ENCODE measurements at places on chromosomes 7 and 10. TPM values are rescaled to one million over a fixed set of nuclear protein-coding genes. Genes with fewer than 3 reads are reported as not detected.

Gene PSD
- total RNA-seq, result 2.0 TPM

Gene PPP1R9A
- total RNA-seq, result 19.9 TPM

DNA sequence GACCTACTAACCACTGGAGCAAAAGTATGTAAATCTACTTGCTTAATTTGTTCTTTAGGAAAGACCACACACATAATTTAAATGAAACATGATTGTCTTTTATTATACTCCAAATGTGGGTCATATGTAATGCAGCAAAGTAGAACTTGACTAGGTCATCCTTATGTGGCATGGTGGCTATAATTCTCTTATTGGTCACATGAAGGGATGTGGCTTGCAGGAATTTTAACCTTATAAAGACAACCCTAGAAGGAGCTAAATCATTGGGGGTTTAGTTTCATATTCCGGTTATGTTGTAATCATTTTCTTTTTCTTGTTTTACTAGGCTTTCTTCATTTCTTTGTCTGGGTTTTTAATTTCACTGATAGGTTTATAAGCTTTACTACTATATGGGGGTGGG is 93.9 kb downstream of the SEPTIN7 start:
- no peak for DNase-seq

DNA sequence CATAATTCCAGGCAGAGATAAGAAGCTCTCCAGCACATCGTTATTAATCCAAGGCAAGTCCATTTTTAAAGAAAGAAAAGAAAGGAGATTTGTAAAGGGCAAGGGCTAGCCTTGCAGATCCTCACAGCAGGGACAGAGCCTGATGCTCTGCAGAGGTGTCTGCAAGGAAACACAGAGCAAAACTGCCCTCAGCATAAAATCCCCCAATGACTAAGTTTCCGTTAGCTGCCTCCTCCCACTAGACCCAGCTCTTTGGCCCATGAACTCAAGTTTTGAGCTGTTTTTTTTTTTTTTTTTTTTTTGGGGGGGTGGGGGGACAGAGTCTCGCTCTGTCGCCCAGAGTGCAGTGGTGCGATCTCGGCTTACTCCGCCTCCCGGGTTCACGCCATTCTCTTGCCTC is 300.7 kb downstream of the MTERF1 start:
- DNase-seq, result no peak

- DNase-seq, result peak; percentile 62
Measured at GRCh38 chr7:1912593-1913465, 242.8 kb downstream of the ELFN1 start.

Gene C7orf57
- total RNA-seq, result 0.34 TPM

GRCh38 chr10:70267161-70267933 is 16.5 kb downstream of the NPFFR1 start:
- peak; percentile 92 for DNase-seq

GRCh38 chr7:36658335-36659171 is 65.7 kb downstream of the AOAH start:
- peak; percentile 91 for DNase-seq

Gene SCIN
- 14.7 TPM for total RNA-seq

GRCh38 chr10:80924063-80924952 is 386.6 kb downstream of the SH2D4B start:
- DNase-seq, result no peak

Gene RPEL1
- total RNA-seq, result not detected

DNA sequence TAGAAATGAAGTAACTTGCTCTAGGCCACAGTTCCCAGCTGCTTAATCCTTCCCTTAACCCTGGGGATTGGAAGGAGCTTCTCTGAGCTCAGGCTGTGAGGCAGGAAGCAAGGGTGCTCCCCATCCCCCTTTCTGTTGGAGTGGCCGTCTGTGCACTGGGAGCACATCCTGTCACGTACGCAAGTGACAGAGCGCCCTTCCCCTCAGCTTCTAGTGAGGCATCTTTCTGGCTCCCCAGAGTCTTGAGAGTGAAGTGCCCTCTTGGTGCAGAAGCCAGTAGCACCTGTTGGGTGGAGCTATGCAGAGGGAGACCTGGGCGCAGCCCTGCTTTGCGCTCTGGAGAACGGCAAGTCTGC is 47.8 kb downstream of the SHH start:
- DNase-seq, result no peak

DNA sequence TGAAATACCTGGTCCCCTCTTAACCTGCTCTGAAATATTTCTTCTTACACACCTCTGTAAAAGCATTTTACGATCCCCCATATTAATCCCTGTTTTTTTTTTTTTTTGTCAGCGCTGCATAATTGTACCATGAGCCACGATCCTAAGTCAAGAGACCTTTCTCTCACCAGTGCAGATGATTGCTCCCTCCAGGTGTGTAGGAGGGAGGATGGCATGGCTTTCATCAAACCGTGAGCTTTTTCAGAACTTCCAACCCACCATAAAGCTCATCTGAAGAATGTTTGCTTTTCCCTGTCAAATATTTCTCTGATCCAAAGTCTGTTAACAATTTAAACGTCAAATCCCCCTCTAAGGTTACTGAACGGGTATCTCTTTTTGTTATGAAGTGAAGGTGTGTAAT is 28.2 kb upstream of the SEPHS1 start:
- DNase-seq, result no peak

GRCh38 chr10:99353182-99353581 is 24.0 kb downstream of the CNNM1 start:
- DNase-seq, result no peak

DNA sequence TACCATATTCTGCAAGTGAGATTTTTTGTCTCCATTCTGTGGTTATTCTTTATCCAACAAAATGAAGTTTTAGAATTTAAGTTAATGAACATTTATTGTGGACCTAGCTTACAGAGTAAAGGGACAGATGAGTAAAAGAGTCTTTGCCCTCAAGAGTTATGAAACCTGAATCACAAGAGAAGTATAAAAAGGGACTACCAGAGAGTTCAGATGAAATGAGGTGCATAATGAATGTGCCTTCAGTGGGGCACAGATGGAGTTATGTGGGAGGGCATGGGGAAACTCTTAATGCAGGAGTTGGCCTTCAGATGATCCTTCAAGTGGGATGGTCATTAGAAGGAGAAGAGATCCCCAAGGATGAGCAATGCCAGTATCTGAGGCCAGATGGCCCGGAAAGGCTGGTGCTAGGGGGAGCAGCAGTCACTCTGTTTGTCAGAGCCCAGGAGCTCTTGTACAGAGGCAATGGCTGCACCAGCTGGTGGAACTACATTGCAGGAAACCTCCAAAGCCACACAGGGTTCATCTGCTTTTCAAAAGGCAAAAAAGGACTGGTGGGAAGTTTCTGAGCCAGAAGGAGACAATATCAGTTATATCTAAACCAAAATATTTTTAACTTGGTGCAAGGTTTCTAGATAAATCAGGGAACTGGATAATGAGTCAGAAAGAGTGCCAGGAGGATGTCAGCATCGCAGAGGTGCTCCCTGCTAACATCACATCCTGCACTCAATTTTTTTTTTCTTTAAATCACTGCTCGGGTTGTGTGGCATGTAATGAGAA is 162.0 kb downstream of the KLF6 start:
- no peak for DNase-seq

Gene ZNF92
- 13.1 TPM for total RNA-seq

- no peak for DNase-seq
Measured at GRCh38 chr7:5193880-5194279, 3.8 kb downstream of the WIPI2 start.

GRCh38 chr10:103762162-103762561 is 93.2 kb downstream of the SH3PXD2A start:
- no peak for DNase-seq

Gene NPC1L1
- total RNA-seq, result 1.5 TPM

Gene RP9
- total RNA-seq, result 22.2 TPM

- DNase-seq, result peak; percentile 19
Measured at GRCh38 chr7:24197852-24198251, 86.1 kb upstream of the NPY start.

DNA sequence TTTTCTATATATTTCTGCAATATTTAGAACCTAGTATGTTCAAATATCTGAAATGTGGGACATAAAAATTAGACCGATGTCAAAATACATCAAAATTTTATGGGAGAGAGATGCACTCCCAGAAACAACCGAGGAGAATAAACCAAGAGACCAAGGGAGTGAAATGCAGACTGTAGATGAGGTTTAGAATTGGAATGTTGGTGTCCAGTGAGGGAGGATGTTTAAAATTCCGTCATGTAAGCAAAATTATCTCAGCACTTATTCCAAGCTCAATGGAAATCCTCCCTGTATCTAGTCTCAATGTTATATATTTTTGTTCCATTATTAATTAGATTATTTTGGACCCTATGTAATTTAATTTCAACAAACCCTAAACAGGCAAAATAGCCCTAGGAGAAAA is 61.9 kb upstream of the MAGI2 start:
- DNase-seq, result no peak

DNA sequence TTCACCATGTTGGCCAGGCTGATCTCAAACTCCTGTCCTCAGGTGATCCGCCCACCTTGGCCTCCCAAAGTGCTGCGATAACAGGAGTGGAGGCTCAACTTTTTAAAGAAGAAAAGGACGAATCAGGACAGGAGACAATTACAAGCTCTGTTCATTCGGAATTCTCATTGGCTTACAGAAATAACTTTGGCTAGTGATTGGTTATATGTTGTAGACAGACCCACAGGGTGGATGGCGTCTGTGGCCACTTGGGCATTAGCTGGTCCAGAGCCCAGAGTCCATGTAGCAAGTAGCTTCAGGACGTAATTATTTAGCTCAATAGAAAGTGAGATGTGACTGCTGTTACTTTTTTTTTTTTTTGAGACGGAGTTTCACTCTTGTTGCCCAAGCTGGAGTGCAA is 160.5 kb upstream of the TNRC18 start:
- DNase-seq, result no peak

DNA sequence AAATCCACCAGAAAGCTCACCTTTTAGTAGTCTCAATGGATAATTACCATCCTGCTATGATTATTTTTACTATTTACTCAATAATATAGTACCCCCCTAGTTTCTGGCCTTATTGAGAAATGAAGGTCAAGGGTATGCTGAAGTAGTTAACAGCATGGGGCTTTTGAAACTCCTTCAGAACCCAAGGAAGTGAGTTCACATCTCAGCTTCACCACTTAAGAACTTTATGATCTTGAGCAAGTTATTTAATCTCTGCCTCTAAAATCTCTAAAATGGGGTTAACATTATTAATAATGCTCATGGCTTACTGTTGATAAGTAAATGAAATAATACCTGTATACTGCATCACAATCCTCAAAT is 5.8 kb downstream of the MTPN start:
- no peak for DNase-seq

DNA sequence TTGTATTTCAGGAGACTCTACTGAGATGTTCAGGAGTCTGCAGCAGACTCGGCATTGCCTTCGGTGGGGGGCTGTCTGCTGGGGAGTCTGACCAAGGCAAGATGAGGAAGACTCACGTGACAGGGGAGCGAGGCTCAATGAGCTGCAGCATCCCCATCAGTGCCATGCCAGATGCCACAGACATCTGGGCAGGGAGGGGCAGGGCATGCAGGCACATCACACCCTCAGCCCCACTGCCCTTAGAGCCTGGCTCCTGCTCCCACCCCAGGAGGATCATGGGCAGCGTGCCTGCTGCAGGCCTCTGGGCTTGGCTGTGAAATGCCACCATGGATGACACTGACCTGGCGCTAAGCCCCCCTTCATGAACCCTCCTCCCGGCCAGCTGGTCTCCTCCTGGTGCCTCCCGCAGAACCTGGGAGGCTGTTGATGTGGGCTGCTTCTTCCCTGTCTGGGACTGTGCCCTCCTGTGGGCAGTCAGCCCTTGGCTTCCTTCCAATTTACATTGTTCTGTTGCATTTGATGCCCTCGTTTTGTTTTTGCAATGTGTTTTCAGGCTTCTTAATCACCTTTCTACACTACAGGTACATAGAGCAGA is 235.0 kb downstream of the PAXIP1 start:
- DNase-seq, result no peak

DNA sequence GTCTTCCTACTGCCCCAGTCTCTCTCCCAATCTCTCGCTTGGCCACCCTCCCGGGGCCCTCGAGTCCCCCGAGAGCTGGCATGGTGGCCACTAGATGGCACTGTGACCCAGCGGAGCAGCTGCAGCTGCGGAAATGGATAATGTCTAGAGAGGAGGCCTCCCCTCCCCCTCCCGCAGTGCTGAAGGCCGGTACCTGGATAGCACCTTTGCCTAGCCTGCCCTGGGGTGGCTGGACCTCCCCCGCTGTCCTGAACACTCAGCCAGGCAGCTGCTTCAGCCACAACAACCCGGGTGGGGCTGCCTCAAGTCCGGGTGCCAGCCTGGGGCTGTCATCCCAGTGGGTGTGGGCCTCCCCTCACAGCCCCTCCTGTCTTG is 65.2 kb downstream of the GOLGA7B start:
- DNase-seq, result no peak

DNA sequence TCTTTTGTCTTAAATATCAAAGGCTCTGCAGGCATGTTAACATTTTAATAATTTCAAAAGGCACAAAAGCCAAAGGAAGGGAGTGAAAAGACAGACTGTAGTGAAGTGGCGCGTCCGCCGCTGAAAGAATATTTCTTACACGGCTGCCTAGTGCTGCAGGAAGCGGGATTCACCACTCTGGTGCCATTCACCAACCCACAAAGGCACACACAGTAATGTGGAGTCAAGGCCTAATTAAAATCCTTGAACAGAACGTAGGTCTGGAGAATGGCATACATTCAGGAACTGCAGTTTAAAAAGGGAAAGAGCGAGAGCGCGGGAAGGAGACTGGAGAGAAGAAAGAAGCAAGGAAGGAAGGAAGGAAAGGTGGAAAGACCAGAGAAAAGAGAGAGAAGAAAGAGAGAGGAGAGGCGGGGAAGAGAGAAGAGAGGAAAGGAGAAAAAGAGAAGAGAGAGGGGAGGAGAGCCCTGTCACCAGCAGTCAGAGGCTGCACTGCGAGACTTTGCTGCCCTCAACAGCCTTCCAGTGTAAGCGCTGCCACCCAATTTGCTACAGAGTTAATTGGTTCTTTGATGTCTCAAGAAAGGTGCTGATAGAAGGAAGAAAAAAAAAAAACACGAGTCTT is 554.0 kb downstream of the MDFIC start:
- no peak for DNase-seq

GRCh38 chr10:77392851-77393250 is 244.8 kb downstream of the KCNMA1 start:
- DNase-seq, result peak; percentile 80

Gene UFSP1
- total RNA-seq, result 1.6 TPM

DNA sequence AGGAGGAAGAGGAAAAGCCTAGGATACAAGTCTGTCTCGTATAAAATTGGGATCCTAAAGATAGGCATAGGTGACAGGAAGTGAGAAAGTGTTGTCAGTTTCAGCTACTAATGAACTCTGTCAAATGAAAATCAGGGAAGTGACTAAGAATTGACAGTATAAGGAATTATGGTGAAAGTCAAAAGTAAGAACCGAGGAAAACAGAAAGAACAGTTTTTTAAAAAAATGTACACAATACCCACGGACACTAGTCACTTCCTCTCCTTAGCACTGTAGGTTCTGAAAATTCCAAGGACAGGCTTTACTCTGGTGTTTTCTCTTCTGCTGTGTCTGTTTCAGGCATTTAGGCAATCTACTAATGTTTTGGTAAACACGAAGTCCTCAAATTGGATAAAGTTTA is 42.3 kb downstream of the ATAD1 start:
- no peak for DNase-seq

Gene PIP
- total RNA-seq, result not detected
